ENCODE measurements at places on chromosomes 5 and 9.

GRCh38 chr9:97908705-97909104 is 13.6 kb downstream of the TRMO start:
- no peak for DNase-seq

DNA sequence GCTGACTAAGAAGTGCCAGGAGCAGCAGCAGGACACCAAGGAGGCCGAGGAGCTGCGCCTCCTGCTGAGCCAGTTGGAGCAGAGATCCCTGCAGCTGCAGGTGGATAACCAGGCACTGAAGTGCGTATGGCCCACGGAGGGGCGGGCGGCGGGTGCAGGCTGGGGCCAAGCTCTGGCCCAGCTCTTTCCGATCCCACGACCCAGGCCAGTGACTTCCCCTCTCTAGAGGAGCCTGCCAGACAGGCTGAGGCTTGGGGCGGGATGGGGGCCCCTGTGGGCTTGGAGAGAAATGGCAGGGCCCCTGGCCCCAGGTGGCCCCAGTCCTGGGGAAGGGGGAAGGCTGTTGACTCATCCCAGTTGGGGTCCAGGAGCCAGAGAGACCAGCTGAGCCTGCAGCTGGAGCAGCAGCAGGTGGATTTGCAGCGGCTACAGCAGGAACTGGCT is 3.6 kb downstream of the PTRH1 start:
- no peak for DNase-seq

- no peak for DNase-seq
These were observed 849.6 kb upstream of the DMAC1 start for GRCh38 chr9:8649160-8649559.

GRCh38 chr9:10661376-10661775 is 48.6 kb upstream of the PTPRD start:
- no peak for DNase-seq

DNA sequence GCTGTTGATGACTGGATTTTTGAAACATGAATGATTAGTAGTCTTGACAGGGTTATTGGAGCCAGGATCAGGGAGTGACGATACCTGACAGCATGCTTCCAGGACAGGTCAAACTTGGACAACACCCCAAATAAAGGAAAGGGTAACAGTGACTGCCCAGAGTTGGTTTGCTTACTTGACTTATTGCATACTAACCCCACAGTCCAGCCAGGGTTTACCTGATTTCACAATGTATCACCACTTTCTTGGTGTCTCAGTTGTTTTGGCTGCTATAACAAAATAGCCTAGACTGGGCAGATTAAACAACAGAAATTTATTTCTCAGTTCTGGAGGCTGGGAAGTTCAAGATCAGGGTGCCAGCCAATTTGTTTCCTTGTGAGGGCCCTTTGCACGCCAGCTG is 301.0 kb upstream of the VLDLR start:
- no peak for DNase-seq

- no peak for DNase-seq
These were observed 47.5 kb upstream of the HRH2 start for GRCh38 chr5:175610381-175610780.

- peak; percentile 37 for DNase-seq
These were observed 18.0 kb downstream of the MGAT1 start for GRCh38 chr5:180784497-180785097.

- DNase-seq, result peak; percentile 59
These were observed 210.9 kb downstream of the AOPEP start for GRCh38 chr9:94937214-94937903.

GRCh38 chr9:137449931-137450538 is 8.9 kb upstream of the ENTPD8 start:
- DNase-seq, result no peak

GRCh38 chr5:127070243-127070642 is 3.1 kb downstream of the C5orf63 start:
- DNase-seq, result no peak

GRCh38 chr5:6754766-6755165 is 41.5 kb downstream of the TENT4A start:
- DNase-seq, result no peak

GRCh38 chr5:92145852-92146251 is 762.7 kb upstream of the ARRDC3 start:
- DNase-seq, result no peak

GRCh38 chr9:134698587-134699342 is 57.2 kb downstream of the COL5A1 start:
- DNase-seq, result no peak

- DNase-seq, result no peak
These were observed 43.9 kb downstream of the RAI14 start for GRCh38 chr5:34700078-34700452.

DNA sequence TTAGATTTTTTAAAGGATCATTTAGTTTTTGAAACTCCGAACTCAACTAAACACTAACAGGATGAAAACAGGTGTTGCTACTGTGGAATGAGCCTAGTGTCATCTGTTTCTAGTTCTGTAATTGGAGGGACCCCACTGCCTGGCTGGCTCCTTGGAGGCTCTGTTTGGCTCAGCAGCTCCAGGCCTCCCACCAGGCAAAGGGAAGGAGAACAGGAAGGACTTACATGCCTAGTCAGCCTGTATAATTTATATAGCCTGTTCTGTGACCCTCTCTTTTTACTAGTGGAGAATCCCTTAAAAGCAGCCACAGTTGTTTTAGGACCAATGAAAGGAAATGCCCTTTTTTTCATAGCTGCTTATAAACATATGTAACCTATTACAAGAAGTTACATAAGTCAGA is 21.1 kb upstream of the C5orf24 start:
- no peak for DNase-seq

DNA sequence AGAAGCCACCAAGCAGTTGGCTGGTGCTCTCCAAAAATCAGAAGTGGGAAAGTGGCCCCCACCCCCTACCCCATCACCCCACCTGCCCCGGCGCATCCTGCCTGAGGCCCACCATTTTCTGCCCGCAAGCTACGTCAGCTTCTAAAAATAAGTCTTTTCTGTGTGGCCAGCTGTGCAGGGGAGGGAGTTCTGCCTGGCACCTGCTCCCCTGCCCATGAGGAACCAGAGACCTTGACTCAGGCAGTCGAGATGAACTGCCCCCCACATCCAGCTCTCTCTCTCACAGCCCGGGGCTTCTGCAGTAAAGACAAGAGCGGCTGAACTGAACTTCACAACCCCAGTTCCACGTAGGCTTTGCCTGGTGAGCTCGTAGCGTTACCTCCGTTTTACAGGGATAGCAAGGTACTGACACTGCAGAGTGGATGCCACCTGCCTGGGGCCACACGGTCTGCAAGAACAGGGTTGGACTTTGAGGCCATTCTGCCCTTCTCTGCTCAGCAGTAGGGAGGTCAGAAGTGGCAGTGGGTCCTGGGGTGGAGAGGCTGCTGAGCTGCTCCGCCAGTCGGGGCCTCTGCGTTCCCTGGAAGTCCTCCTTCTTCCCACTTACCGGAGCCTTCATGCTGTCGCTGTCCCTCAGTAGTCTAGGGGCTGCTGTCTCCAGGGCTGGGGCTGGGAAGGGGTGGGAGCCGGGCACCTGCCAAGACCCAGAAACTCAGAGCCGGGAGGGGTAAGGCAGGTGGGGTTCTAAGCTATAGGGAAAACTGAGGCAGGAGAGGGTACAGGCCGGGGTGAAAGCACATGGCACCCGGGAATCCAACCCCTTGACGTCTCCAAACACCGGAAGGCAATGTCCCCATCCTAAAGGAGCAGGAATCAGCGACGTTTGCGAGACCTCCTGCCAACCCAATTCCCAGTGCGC is 781 bp downstream of the ST6GALNAC4 start:
- no peak for DNase-seq

Data from brain pericyte (primary cell).